Thyroid gland (tissue), 4 donors: ENCODE measurements at places on chromosomes 12 and 14.

- no peak for DNase-seq
These were observed 4.3 kb downstream of the MDM1 start for GRCh38 chr12:68327896-68328295.

- DNase-seq, result no peak
These were observed 30.6 kb upstream of the RPLP0 start for GRCh38 chr12:120231316-120232011.

DNA sequence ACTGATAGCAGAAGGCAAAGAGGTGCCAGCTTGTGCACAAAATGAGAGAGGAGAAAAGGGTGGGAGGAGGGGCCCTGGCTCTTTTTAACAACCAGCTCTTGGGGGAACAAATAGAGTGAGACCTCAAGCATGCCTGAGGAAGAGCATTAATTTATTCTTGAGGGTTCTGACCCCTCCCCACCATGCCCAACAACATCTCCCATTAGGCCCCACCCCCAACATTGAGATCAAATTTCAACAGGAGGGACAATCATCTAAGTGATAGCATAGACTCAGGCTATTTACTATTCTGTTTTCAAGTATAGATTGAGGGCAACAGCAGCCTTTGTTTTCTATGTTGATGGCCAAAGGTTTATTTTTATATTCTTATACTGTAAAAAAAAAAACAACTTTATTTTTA, 59.7 kb downstream of the FUT8 start:
- no peak for DNase-seq

GRCh38 chr12:67647799-67648520, 585 bp upstream of the DYRK2 start:
- peak; percentile 80 for DNase-seq

DNA sequence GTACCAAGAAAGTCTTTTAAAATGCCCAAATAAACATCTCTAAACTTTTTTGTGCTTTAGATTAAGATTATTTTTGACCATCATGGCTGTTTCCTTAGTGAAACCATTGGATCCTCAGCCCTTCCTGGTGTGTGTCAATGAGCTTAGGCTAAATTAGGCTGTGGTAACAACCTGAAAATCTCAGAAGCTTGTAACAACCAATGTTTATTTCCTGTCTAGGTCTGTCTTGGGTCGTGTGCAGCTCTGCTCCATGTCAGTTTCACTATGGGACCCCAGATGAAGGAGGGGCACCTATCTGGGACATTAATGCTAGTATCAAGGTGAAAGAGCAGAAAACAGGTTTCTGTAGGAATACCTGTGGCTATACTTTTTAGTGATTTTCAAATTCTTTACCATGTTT, 49.9 kb downstream of the KCNMB4 start:
- DNase-seq, result no peak

DNA sequence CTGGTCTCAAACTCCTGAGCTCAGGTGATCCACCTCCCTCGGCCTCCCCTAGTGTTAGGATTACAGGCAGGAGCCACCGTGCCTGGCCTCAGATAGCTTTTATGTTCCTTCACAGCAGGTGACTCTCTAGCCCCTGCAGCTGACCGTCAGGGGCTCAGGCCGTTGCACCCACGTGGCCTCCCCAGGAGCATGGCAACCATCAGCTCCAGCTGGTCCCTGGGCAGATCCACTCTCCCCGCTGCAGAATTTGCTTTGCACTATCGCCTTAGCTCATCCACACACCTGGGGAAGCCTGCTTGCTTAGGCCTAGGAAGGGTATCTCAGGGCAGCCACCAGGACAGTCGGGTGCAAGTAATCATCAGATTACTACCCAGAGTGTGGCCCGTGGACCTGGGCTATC, 62.6 kb downstream of the TSPAN9 start:
- DNase-seq, result no peak

- peak; percentile 65 for DNase-seq
These were observed 1.5 kb upstream of the EFS start for GRCh38 chr14:23366426-23366921.

- no peak for DNase-seq
These were observed 272.5 kb upstream of the PRICKLE1 start for GRCh38 chr12:42862055-42862454.

DNA sequence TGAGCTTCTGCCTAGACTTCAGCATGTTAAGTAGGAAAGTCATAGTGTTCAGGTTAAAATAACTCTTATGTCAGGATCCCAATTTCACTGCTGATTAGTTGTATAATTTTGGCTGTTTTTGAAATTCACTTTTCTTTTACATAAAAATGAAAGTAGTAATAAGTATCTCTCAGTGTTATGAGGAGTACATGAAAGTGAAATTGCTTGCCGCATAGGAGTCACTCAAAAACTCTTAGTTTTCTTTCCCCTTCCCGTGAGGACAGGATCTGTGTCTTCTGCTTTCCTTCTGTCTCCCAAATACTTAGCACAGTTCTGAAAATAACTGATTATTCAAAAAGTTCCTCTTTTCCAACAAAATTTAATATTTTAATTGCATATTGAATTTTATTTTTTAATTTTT, 100.5 kb downstream of the SLC38A4 start:
- DNase-seq, result no peak

- no peak for DNase-seq
These were observed 89.5 kb upstream of the BCL2L14 start for GRCh38 chr12:11981121-11981733.

DNA sequence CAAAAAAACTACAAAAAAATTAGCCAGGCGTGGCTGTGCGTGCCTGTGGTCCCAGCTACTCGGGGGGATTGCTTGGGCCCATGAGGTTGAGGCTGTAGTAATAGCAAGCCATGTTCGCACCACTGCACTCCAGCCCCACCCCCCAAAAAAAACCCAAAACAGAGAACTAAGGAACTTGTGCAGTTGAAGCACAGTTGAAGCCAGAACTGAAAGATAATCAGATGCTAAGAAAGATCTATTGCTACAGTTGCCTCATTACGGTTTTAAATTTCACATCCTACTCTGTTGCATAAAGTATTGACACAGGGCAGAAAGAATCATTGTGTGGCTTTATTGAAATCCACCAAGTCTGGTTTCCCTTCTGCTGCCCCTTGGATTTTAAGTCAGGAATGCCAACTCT, 3.8 kb downstream of the CS start:
- DNase-seq, result no peak

DNA sequence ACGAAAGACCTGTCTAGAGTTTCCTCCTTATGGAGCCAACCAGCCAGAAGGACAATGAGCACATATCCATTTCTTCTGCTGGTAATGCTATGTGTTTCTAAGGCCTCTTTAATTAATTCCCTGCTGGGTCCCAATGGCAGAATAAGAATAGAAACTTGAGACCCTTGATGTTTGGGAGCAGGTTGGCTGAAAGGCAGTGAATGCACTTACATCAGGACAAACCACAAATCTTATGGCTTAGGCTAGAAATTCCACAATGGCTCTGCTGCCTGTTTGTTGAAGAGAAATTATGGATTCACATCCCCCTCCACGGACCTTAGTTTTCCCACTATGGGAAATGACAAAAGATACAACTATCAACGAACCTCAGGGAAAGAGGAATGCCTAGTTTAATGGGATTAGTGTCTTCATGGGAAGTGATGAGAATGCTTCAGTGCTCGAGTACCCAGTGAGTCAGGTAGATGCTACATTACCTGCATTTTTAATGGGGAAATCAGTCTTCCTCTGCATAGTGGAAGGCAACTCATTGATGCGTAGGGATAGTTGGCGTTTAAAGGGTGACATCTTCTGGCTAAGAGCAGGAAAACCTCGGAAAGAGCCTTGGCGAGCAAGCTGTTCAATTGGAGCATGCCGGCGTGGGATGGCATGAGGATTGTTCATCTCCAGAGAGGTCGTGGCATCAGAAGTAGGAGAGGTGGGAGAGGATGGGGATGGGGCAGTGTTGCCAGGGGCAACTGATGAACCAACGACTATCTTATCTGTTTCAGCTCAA, 46.5 kb downstream of the PAPLN start:
- DNase-seq, result no peak

DNA sequence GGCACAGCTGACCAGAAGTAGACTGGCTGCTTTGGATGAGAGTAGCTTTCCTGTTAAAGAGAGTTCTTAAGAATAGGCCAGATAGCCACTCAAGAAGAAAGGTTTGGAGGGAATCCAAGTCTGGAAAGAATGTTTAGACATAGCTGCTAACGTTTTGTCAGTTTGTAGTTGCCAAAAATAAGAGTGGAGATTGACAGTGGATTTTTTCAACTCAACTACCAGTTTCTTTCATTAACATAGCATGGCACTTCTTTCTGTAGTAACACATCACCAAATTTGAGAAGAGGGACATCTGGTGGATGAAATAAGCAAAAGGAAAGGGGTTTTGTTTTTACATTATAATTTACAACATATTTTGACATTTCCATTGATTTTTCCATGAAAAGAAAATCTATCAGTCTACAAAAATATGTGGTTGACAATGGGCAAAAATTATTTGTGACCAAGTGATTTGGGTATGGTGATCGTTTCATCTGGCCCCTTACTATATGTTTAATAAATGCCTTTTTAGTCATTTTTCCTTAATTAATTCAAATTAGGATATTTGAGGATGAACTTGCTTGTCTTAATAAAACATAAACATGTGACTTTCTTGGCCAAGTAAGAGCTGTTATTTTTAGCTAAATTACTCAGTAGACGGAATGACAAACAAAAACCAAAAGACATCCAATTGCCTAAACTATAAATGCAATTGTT, 71.1 kb downstream of the PTPRR start:
- DNase-seq, result no peak

GRCh38 chr12:64120568-64120967, 101.5 kb downstream of the KICS2 start:
- DNase-seq, result no peak

GRCh38 chr14:55201219-55202101, 10.1 kb upstream of the DLGAP5 start:
- DNase-seq, result no peak

DNA sequence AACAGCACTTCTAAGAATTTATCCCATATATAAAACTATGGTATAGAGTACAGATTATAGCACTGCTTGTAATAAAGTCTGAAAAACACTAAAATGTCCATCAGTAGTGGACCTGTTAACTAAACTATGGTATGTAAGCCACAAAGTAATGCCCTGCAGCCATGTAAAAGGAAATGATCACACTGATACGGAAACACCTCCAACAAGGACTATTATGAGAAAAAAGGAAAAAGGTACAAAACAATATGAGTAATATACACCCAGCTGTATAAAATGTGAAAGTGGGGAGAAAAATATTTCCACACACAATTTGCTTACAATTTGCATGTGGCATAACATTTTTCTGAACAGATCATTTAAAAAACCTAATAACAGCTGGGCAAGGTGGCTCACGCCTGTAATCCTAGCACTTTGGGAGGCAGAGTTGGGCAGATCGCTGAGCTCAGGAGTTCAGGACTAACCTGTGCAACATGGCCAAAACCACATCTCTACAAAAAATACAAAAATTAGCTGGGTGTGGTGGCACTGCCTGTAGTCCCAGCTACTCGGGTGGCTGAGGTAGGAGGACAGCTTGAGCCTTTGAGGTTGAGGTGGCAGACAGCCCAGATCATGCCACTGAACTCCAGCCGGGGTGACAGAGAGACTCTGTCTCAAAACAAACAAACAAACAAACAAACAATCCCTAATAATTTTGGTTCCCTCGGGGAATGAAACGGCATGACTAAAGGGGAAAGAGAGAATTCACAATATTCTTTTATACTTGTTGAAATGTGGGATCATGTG, 250.5 kb downstream of the MED13L start:
- no peak for DNase-seq

- no peak for DNase-seq
These were observed 366.5 kb downstream of the LRFN5 start for GRCh38 chr14:41973178-41973577.

GRCh38 chr14:37553935-37554550, 41.0 kb downstream of the FOXA1 start:
- no peak for DNase-seq

- DNase-seq, result no peak
These were observed 25.1 kb upstream of the KLRB1 start for GRCh38 chr12:9632766-9633165.

DNA sequence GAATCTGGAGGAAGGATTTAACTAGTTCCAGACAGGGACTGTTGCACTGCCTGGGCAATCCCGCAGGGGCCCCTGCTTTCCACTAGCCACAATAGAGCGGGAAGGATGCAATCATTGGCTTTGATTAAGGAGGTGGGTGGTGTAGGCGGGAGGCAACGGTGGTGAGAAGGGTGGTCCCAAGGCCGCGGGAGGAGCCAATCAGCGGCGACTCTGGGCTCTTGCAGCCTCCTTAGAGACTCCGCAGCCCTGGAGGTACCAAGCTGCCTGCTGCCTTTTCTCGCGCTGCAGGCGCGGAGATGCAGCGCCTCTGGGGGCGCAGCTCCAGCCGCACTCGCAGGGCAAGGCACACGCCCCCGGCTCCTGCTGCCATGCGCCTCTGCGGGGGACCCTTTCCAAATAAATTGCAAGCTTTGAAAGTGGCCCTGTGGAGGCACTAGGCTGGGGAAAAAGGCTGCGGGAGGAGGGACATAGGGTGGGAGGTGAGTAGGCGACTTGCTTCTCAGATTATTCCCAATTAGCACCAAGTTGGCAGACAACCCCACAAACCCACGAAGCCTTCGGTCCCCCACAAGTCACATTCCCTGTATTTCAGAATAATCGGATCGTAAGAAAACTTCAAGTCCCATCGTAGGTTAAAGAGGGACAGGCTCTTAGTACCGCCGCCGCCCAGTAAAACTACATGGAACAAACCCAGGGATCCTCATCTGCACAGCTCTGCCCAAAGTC, 858 bp upstream of the KCNA1 start:
- DNase-seq, result peak; percentile 10

DNA sequence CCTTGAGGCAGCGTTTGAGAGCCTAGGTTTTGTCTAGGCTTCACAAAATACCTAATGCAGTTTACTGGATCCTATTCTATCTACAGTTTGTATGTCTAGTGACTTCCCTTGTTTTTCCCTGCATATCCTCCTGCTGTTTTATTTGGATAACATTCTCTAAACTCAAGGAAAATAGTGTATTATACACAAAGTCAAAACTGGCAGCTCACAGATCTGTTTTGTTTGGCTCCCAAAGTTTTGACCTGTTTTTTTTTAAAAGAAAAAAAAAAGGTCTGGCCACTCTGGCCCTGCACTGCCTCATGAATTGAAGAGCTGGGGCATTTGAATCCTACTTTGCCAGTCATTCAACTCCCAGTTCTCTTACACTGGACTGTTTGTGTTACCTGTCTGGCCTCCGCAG, 155.3 kb downstream of the KICS2 start:
- no peak for DNase-seq

- DNase-seq, result peak; percentile 64
These were observed 668 bp downstream of the TRIP11 start for GRCh38 chr14:92039063-92039718.

DNA sequence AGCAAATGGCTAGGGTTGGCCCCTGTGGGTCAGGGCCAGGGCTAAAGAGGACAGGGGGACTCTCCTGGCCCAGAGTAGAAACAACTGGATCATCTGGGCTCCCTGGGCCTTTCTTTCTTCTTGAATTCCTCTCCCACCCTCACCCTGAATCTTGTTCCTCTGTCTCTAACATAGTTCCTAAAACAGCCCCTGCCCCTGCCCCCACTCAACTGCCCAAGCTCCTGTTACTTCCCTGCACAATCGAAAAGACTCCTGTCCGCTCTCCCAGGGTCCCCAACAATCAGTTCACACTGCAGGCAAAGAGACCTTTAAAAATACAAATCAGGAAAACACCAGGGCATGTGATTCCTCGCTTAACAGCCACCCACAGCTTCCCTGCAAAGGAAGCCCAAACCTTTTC, 18.0 kb upstream of the ANKRD33 start:
- DNase-seq, result no peak
